OCI-M1 (cell line): ENCODE measurements at places on chromosomes 7 and 10.

DNA sequence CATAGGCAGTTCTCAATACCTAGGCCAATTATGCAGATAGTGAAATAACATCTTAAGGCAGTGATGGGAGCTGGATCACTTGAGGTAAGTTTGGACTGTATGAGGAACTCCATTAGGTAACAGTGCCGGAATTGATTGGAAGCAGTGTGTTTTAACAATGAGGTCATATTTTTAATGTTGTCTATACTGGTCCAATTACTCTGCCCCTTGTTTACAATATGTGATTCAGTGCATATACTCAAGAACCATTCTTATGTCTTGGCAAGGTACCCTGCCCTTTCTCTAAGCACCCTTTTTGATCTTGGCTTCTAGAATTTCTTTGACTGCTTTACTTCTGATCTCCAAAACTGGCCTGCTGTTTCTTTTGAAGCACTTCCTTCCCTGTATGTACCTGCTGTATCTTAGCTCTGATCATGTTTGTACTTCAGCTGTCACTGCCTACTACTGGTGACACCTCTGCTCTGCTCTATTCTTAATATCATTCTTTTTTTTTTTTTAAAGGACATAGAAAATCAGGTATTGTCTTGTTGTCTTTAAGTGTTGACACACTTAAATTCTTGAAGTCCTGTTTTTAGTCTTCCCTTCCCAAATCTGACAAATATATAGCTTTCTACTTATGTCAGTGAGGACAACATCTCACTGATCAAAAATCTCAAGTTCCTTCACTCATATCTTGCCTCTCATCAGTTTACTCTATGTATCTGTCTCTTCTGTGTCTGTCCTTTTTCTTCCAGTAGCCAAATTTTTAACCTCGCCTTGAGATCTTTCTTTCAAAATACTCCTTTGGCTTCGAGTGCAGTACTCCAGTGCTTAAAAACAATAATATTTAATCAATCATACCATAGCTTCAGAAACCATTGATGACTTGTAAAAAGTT is 46.4 kb upstream of the RPA3 start:
- peak; percentile 14 for DNase-seq

GRCh38 chr10:114626841-114627240 is 31.2 kb downstream of the ABLIM1 start:
- no peak for DNase-seq

- peak; percentile 80 for DNase-seq
Observed at GRCh38 chr10:22251751-22252223, 34.0 kb upstream of the EBLN1 start.

DNA sequence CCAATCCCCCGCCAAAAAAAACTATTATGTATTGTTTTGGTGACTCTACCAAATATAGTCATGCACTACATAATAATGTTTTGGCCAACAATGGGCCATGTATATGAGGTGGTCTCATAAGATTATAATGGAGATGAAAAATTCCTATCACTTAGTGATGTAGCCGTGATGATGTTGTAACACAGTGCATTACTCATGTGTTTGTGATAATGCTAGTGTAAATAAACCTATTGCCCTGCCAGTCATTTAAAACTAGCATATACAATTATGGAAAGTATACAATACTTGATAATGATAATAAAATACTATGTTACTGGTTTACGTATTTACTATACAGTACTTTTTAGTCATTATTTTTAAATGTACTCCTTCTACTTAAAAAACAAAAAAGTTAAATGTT is 101.5 kb downstream of the SLC25A40 start:
- DNase-seq = no peak

DNA sequence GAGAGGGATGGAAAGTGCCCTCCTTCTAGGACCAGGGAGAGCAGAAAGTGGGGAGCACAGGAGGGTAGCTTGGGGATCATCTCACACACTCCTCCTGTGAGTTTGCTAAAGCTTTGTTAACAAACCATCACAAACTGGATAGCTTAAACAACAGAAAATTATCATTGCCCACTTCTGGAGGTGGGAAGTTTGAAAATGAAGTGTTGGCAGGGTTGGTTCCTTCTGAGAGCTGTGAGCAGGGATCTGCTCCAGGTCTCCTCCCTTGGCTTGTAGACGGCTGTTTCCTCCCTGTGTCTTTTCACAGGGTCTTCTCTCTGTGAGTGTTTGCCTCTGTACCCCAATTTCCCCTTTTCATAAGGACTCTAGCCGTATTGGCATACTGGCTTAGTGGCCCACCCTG is 32.0 kb upstream of the CXCL12 start:
- no peak for DNase-seq

DNA sequence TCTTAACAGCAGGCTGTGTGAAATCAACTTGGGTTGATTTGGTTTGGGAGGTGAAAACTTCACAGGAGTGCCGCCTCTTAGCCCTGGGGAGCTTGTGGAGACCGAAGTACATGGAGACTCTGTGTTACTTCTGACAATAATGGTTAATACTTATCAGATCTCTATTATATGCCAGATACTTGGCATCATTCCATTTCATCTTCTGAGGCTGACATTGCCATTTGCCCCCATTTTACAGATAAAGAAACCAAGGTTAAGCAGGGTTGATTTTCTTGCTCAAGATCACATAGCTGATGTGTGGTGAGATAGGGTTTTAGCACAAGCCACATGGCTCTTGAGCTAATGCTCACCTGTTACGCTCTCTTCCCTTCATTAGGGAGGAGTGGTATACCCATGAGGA is 150.6 kb upstream of the FAM13C start:
- no peak for DNase-seq

- DNase-seq = no peak
Observed at GRCh38 chr7:2996141-2996540, 47.5 kb downstream of the CARD11 start.

GRCh38 chr7:122746948-122747347 is 44.2 kb upstream of the RNF148 start:
- DNase-seq = no peak

- no peak for DNase-seq
Observed at GRCh38 chr7:116942504-116942903, 10.8 kb upstream of the ST7 start.
